ENCODE measurements at places on chromosomes 2 and 18. TPM values are rescaled to one million over a fixed set of nuclear protein-coding genes. Genes with fewer than 3 reads are reported as not detected.

DNA sequence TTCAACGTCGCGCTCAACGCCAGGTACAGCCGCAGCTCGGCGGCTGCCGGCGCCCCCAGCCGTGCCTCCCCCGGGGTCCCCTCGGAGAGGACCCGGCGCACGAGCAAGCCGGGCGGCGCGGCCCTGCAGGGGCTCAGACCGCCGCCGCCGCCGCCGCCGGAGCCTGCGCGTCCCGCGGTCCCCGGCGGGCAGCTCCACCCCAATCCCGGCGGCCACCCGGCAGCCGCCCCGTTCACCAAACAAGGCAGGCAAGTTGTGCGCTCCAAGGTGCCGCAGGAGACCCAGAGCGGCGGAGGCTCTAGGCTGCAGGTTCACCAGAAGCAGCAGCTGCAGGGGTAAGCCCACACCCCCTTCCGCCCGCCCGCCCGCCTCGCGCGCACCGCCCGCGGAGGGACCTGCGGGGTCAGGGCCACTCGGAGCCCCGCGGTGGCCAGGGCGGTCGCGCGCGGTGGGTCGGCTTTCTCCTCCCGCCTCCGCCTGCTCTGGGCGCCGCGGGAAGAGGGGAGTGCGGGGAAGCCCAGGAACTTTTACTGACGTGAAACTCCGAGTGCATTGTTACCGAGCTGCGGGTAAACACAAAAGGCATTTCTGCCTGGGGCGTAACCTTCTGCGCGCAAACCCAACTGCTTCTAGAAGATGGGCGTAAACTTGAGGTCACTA lies 861 bp downstream of the LTBP1 start:
- H3K4me3 ChIP-seq, result peak overlapping the region; percentile 94
- DNase-seq, result peak; percentile 71
- H3K4me1 ChIP-seq, result peaks cover 21% of the 10 kb centered on the region
- H3K27me3 ChIP-seq, result no peaks in the 10 kb centered on the region
- no peaks in the 10 kb centered on the region for H3K36me3 ChIP-seq

GRCh38 chr2:182728014-182728413 lies 12.0 kb downstream of the DNAJC10 start:
- peaks cover 41% of the 10 kb centered on the region for H3K36me3 ChIP-seq
- H3K27me3 ChIP-seq, result no peaks in the 10 kb centered on the region
- DNase-seq, result no peak
- H3K4me1 ChIP-seq, result no peaks in the 10 kb centered on the region
- H3K27ac ChIP-seq, result no peak overlapping the region

- no peaks in the 10 kb centered on the region for H3K4me1 ChIP-seq
- DNase-seq, result no peak
- no peak overlapping the region for H3K27ac ChIP-seq
- H3K27me3 ChIP-seq, result no peaks in the 10 kb centered on the region
- H3K4me3 ChIP-seq, result no peak overlapping the region
- no peaks in the 10 kb centered on the region for H3K36me3 ChIP-seq
Measured at GRCh38 chr2:239625971-239626734, 225.3 kb upstream of the HDAC4 start.

- no peak overlapping the region for H3K27ac ChIP-seq
- H3K4me3 ChIP-seq, result no peak overlapping the region
- no peaks in the 10 kb centered on the region for H3K27me3 ChIP-seq
Measured at GRCh38 chr18:24219561-24220317, 80.9 kb downstream of the CABYR start.

- no peak for DNase-seq
- H3K36me3 ChIP-seq, result no peaks in the 10 kb centered on the region
- H3K4me1 ChIP-seq, result peaks cover 9% of the 10 kb centered on the region
Measured at GRCh38 chr2:29064346-29064715, 10.0 kb downstream of the PCARE start.

DNA sequence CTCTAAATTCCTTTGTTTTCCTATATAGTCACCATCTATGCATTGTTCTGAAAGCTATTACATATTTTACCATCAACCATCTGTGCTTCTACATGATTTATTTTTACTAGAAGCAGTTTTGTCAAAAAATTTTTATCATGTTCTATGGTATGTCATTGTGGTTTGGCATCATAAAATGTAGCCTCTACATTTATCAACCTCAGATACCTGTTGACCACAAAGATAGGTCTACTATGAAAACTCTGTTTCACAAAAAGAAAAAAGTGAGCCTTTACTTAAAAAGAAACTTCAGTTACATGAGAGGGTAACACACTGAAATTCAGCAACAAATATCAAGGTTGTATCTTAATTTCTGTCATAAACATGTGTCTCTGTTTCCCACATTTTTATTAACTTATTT lies 3.7 kb downstream of the BCL2 start:
- no peak overlapping the region for H3K4me3 ChIP-seq
- no peaks in the 10 kb centered on the region for H3K36me3 ChIP-seq
- DNase-seq, result no peak
- no peak overlapping the region for H3K27ac ChIP-seq
- H3K4me1 ChIP-seq, result peaks cover 28% of the 10 kb centered on the region
- H3K27me3 ChIP-seq, result no peaks in the 10 kb centered on the region

- no peaks in the 10 kb centered on the region for H3K36me3 ChIP-seq
- no peak overlapping the region for H3K27ac ChIP-seq
- H3K4me1 ChIP-seq, result no peaks in the 10 kb centered on the region
- no peaks in the 10 kb centered on the region for H3K27me3 ChIP-seq
- H3K4me3 ChIP-seq, result no peak overlapping the region
Measured at GRCh38 chr2:83579507-83579906, 879.6 kb downstream of the SUCLG1 start.

DNA sequence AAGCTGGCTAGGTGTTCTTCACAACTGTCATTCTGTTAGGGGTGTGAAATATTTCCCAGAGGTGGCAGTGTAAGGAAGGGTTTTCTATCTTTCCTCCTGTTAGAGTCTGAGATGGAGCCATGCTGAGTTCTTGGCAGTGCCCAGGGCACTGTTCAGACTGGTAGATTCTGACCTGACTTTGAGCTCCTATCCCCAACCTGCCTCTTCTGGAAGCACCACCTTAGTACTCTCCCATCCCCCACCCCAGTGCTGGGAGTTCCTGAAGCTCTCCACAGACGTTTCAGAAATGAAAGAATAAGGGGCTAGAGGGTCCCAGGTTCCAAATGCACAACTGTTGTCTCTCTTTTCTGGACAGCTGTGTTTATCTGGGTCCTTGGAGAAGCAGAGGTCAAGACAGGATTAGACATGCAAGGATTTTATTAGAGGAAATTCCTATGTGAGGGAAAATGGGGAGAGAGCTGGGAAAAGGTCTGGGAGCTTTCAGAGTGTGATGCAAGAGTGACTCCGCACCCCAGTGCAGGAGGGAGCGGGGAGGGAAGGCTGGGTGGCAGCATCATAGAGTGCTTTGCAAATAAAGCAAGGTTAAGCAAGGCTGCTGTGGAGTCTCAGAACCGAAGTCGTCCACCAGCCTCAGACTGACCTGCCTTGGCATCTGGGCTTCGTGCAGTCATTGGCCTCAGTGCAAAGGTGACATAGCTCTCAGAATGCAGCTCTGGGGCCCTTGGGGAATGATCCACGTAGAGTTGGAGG lies 75.5 kb downstream of the SLC4A3 start:
- no peak overlapping the region for H3K4me3 ChIP-seq
- no peaks in the 10 kb centered on the region for H3K27me3 ChIP-seq
- no peaks in the 10 kb centered on the region for H3K36me3 ChIP-seq
- no peak for DNase-seq
- H3K4me1 ChIP-seq, result peaks cover 10% of the 10 kb centered on the region

DNA sequence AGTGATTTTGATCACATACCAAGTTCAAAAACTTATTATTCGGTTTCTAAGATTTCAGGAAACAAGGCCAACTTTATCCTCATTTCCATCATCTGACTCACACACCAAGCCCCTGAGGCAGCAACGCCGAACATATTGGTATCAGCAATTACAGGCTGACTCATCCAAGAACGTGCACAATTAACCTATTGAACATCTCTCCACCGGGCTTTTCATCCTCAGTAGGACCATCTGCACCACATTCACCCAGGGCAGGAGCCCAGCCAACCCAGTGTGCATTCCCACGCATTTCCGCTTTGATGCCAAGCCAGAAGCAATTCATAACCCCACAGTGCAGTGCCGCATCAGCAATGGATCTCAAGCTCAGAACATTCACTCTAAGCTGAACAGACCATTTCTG lies 52.9 kb downstream of the SCG2 start:
- no peaks in the 10 kb centered on the region for H3K27me3 ChIP-seq
- no peak overlapping the region for H3K27ac ChIP-seq
- H3K4me3 ChIP-seq, result no peak overlapping the region
- no peaks in the 10 kb centered on the region for H3K4me1 ChIP-seq

DNA sequence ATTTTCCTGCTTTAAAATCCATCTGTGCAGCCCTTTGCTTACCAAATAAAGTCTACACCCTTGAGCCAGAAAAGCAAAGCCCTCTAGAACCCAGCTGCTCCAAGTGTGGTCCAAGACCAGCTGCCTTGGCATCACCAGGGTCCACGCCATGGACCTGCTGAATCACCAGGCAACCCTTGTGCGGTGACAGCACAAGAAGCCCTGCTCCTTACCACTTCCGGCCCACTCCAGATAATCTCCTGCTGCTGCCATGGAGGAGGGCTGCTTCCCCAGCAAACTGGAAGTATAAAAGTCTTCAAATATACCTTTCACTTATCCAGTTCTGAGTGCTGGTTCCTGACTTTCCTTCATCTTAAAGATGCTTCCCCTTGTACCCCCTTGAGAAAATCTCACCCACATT lies 106.0 kb upstream of the PKDCC start:
- H3K4me1 ChIP-seq, result no peaks in the 10 kb centered on the region
- H3K27ac ChIP-seq, result peak overlapping the region; percentile 22
- H3K4me3 ChIP-seq, result no peak overlapping the region
- H3K36me3 ChIP-seq, result no peaks in the 10 kb centered on the region
- H3K27me3 ChIP-seq, result no peaks in the 10 kb centered on the region

GRCh38 chr2:240981871-240982800 lies 16.3 kb upstream of the SNED1 start:
- H3K27ac ChIP-seq, result no peak overlapping the region
- H3K27me3 ChIP-seq, result no peaks in the 10 kb centered on the region
- no peak overlapping the region for H3K4me3 ChIP-seq
- H3K36me3 ChIP-seq, result no peaks in the 10 kb centered on the region

- H3K4me3 ChIP-seq, result no peak overlapping the region
- no peak overlapping the region for H3K27ac ChIP-seq
- no peak for DNase-seq
Measured at GRCh38 chr2:241799522-241800197, 9.3 kb upstream of the NEU4 start.

- DNase-seq, result no peak
- H3K36me3 ChIP-seq, result no peaks in the 10 kb centered on the region
- H3K4me1 ChIP-seq, result no peaks in the 10 kb centered on the region
- H3K4me3 ChIP-seq, result no peak overlapping the region
- H3K27me3 ChIP-seq, result no peaks in the 10 kb centered on the region
Measured at GRCh38 chr2:84940088-84940470, 30.9 kb upstream of the KCMF1 start.

DNA sequence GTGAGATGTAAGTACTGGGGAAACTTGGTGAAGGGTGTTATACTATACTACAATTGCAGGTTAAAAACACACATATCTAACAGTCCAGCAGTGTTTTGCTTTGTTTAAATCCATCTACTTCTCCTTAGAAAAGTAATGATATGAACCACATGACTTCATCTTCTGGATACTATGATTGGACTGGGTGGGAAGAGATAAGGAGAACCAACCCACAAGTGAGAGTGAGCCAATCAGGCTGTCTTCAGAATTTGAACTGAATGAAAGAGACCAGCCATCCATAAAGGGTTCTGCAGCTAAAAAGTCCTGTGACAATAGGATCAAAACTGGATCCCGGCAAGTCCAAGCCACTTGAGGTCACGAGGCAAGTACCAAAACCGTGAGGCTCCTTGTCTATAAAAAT lies 46.6 kb downstream of the KANSL3 start:
- H3K4me1 ChIP-seq, result peaks cover 5% of the 10 kb centered on the region
- DNase-seq, result no peak
- H3K27ac ChIP-seq, result no peak overlapping the region

Gene ANKRD36
- 6.1 TPM for total RNA-seq

Gene NCKAP5
- total RNA-seq, result 3.8 TPM

Gene MDH1B
- total RNA-seq, result 0.30 TPM

Gene PAX8
- total RNA-seq, result 0.51 TPM

Gene SLC11A1
- total RNA-seq, result 4.3 TPM

Gene HOXD1
- total RNA-seq, result not detected

Gene GALR1
- total RNA-seq, result not detected

Gene PIEZO2
- total RNA-seq, result not detected

Gene CCDC74B
- 0.14 TPM for total RNA-seq

Gene FBXO15
- 0.54 TPM for total RNA-seq

Gene IGFBP5
- total RNA-seq, result 242 TPM

Gene REEP1
- 16.0 TPM for total RNA-seq

Gene IL37
- not detected for total RNA-seq

Gene TSGA10
- total RNA-seq, result 1.3 TPM

Gene MROH2A
- total RNA-seq, result not detected
